ENCODE measurements at places on chromosomes 4 and X.

DNA sequence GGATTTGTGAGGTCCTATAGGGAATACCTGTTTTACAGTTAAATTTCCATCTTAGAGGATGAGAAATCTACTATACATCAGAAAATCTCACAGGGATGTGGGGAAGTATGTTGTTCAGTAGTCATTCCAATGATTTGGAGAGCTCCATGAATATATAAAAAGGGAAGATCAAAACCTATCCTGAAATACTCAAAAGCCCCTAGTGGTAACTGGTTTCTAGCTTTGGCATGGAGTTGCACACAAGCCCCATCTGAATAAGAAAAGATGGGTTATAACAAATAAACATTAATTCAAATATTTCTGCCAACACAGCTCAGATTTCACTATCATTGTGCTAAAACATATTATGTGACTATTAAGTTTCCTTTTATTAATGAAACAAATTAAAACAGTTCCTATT lies 101.6 kb downstream of the FBXO8 start:
- no peak for DNase-seq

- no peak for DNase-seq
Measured at GRCh38 chr4:23957465-23957864, 67.6 kb upstream of the PPARGC1A start.

- no peak for DNase-seq
Measured at GRCh38 chrX:148722966-148723365, 222.5 kb downstream of the AFF2 start.

DNA sequence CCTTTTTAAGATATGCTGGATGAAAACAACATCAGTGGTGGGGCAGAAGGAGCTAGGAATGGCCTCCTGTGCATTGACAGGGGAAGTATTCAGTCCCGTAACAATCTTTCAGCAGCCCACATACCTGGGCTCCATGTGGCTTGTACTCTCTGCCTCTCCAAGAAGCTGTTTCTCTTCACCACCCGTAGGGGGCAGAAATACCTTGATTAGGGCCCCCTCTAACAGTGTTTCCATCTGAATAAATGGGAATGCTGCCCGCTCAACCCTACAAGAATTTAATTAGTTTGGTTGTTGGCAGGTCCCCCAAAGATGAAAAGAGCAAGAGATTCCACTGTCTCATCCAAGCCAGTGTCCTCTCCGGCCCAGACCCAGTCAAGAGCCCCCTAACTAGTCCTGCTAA lies 155.2 kb downstream of the SMIM20 start:
- no peak for DNase-seq

DNA sequence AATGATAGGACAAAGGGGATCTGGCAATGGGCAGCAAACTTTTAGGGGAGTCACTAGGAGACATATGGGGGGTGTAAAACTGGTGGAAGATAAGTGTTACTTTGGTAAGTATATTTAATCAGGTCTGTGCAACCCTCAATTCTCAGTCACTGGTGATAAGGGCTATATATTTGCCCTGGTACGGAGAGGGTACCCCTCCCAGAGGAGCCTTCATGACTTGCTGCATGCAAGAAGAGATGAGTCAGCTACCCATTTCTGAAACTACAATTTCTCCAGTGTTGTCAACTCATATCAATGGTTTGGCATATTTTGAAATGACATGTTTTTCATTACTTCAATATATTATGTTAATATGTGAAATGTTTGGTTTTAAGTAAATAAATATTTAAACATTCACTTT lies 14.3 kb downstream of the SMARCAD1 start:
- DNase-seq, result no peak

GRCh38 chrX:154308108-154308946 lies 12.7 kb downstream of the TKTL1 start:
- peak; percentile 74 for DNase-seq

DNA sequence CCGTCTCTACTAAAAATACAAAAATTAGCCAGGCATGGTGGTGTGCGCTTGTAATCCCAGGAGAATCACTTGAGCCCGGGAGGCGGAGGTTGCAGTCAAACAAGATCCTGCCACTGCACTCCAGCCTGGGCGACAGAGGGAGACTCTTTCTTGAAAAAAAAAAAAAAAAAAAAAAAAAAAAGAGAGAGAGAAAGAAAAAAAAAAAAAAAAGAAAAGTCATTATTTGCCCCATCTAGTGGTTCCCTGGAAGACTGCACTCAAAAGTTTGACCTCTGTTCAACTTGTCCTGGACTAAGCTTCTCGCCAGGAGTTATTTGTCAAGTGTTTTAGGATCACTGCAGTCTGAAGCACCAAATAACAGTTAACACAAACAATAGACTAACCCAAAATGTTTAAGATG lies 45.3 kb upstream of the KCTD8 start:
- DNase-seq, result no peak

DNA sequence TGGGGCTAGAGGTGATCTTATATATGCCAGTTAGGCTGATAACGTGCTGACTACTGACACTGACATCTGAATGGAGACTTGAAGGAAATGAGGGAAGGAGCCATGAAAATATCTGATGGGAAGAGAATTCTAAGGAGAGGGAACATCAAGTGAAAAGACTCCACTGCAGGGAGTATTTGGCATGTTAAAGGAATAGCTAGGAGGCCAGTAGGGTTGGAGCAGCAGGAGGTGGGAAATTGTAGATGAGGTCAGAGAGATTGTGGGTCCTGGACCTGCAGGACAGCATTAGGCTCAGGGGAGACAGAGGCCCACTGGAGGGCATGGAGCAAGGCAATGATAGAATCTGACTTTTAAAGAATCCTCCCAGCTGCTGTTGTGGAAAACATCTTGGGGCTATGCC lies 55.8 kb upstream of the NSUN7 start:
- no peak for DNase-seq

- peak; percentile 51 for DNase-seq
Measured at GRCh38 chrX:39854772-39855747, 242.7 kb downstream of the BCOR start.

DNA sequence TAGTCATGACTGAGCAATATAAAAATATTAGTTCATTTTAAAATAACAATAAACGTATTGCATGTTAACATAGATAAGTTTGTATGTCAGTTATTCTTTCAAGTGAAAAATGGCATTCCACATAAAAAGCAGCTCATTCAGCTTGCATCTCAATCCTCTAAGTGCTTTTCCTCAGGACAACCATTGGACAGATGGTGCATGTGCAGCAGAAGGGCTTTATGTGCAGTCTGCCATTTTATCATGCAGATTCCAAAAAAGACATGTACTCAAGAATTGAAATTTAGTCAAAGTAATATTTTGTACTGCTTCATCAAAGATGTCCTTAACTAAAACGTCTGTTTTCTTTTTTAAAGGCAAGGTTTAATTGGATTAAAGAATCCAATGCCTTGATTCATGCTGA lies 93.4 kb downstream of the RS1 start:
- DNase-seq, result no peak

- DNase-seq, result no peak
Measured at GRCh38 chr4:2931512-2932301, 31.5 kb downstream of the NOP14 start.

GRCh38 chr4:138558886-138559285 lies 316.7 kb upstream of the SLC7A11 start:
- no peak for DNase-seq

- no peak for DNase-seq
Measured at GRCh38 chr4:174373821-174374220, 90.1 kb downstream of the CEP44 start.

DNA sequence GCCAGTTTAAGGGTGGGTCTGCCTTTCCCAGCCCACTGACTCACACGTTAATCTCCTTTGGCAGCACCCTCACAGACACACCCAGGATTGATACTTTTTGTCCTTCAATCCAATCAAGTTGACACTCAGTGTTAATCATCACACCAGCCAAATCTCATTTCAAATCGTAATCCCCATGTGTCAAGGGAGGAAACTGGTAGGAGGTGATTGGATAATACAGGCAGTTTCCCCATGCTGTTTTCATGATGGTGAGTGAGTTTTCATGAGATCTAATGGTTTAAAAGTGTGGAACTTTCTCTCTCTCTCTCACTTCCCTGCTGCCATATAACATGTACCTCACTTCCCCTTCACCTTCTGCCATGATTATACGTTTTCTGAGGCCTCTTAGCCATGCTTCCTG lies 647.2 kb upstream of the FRG1 start:
- DNase-seq, result no peak

GRCh38 chr4:16085822-16086221 lies 2.0 kb upstream of the PROM1 start:
- no peak for DNase-seq

GRCh38 chr4:123786920-123787319 lies 390.3 kb downstream of the SPRY1 start:
- DNase-seq, result no peak

DNA sequence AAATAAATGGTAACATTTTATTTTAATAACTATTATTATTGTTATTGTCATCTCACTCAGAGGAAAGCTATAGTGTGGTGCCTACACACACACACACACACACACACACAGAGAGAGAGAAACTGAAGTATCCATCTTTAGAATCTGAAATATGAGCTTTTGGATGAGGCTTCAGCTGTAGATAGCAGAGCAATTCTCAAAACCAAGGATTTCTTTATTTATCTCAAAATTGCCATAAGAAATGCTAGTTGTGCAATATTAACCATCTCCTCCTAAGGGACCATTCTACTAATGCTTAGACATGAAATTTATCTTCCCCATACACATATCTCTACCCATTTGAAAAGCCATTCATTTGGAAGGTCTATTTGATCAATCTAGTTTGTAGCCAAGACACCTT lies 50.1 kb upstream of the SGMS2 start:
- no peak for DNase-seq

DNA sequence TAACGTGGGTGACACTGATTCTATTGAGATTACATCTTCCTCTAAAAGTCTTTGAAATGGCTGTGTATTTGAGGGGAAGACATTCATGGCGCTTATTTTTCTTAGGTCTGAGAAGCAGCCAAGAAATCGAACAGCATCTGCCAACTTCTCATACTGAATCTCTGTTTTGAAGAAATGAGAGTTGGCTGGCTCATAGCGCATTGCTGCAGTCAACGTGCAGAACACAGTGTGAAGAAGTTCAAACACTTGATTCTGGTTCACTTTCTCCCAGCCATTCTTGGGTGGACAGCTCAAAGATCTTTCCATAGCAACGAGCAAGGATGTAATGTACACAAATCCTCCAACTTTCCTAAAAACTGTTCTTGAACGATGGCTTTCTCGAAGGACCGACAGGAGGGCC lies 156.5 kb downstream of the WDFY3 start:
- DNase-seq, result no peak

DNA sequence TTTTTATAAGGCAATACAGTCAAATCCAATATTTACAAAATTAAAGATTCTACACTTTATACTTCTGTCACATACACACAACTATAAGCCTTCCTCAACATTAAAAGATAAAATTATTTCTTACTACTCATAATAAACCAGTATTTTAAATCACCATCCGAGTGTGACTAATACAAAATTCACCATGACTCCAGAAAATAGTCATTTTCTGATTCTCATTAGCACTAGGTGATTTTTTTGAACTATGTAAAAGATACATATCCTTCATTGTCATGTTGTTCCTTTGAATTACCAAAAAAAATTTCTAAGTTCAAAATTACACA lies 646 bp upstream of the SLC7A11 start:
- no peak for DNase-seq

DNA sequence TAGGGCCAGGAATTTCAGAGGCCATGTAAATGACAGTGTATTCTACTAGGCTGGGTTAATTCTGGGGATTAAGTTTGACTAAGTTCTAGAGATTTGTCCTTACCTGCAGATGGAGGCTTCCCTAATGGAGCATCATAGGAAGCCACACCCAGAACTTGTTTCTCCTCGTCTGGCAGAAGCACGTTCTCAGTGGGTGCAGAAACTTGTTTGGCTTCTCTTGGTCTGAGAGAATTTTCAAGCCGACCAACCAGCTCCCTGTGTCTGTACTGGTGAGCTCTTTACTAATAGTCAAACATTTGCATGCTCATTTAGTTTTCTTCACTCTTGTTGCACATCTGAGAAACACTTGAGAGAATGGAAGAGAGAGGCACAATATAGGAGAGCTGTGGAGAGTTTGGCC lies 907 bp upstream of the ATP10D start:
- DNase-seq, result no peak

DNA sequence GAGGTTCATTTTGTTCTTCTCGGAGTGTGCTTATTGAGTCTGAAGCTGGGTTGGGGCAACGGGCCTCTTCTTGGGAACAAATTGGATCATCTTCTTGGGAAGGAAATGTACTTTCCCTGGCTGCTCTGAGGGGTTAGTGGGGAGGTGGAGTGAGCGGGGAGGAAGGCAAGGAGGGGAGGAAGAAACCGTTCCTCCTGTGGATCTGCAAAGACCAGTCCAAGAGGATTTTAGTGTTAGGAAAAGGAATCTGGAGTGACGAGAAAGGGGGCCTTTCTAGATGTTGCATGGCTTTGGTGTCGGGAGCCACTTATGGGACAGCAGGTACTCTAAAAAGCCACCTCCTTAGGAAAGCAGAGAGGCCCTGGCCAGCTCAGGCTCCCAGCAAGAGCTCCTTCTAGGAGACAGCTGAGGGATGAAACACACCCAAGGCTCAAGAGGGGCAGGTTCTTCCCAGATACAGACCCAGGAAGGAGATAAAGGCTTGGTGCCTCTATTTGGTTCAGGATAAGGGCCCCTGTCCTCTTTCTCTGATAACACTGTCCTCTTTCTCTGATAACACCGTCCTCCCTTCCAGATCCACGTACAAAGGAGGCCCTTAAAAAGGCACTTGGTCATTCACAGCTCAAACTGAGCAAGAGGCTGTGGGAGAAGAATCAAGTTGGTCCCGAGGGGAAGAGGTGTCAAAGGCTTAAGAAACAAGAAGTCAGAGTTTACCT lies 451 bp downstream of the SOD3 start:
- no peak for DNase-seq

GRCh38 chrX:135384161-135384836 lies 37.4 kb upstream of the SMIM10L2A start:
- no peak for DNase-seq

GRCh38 chr4:39480902-39481695 lies 22.2 kb downstream of the LIAS start:
- DNase-seq, result no peak

DNA sequence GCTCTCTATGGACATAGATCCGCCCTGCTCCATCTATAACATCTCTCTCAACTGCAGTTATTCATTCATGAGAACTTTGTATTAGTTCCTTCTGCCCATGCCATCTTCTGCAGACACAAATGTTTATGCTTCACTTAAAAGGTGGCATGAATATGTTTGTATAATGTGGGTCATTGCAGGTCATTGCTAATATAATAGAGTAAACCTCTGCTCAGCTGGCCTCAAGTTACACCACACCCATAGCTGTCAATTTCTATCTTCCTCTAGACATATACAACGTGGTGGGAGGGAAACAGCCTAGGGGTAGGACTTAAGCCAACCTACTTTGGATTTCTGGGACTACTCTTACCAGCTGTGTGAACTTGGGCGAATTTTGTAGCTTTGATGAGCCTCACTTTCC lies 129.8 kb downstream of the ATXN3L start:
- DNase-seq, result no peak

DNA sequence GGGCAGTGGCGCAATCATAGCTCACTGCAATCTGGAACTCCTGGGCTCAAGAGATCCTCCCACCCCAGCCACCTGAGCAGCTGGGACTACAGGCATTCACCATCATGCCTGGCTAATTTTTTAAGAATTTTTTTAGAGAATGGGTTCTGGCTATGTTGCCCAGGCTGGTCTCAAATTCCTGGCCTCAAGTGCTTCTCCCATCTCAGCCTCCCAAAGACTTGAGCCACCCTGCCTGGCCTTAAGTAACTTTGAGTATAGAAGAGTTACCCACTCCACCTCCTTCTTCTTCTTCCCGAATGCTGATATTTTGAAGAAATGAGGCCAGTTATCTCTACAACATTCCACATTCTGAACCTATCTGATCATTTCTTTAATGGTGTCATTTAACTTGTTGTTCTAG lies 72.4 kb upstream of the WWC2 start:
- DNase-seq, result no peak

- DNase-seq, result no peak
Measured at GRCh38 chr4:173516621-173517524, 13.2 kb downstream of the HAND2 start.
